ENCODE measurements at places on chromosomes 16 and 17.

DNA sequence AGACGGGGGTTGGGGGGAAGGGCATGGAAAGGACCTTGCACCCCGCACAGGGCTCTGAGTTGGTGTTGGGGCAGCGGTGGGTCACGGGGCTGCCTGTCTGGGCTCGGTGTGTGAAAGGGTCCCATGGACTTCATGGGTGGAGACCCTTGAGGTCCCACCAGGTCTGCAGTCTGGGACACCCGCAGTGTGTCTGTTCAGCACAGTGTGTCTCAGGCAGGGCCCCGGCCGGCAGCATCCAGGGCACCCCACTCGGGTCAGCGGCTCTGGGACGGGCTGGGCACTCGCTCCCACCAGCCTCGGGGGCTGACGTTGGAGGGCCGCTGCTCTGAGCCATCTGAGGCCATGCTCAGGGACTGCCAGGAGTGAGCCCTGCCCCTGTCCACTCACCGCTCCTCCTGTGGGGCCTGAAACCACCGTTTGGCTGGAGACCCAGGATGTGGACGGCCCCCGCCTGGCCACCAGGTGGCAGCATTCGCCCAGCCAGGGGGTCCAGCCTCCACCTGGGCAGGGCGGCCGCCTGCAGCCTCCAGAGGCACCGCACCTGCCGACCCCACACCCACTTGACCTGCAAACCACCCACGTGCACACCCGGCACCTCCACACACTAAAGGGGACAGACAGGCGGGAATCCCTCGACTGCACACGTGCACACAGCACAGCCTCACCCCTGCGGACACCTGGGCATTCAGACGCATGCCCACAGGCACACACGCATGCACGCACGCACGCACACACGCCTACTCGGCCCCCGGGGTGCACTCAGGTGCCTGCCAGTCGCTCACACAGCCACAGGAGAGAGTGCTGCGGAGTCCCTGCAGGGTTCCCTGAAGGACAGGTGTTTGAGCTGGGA, 10.1 kb upstream of the ZFPM1 start:
- peak; percentile 85 for DNase-seq

GRCh38 chr17:31249835-31250141, 47.3 kb downstream of the OMG start:
- DNase-seq, result no peak

DNA sequence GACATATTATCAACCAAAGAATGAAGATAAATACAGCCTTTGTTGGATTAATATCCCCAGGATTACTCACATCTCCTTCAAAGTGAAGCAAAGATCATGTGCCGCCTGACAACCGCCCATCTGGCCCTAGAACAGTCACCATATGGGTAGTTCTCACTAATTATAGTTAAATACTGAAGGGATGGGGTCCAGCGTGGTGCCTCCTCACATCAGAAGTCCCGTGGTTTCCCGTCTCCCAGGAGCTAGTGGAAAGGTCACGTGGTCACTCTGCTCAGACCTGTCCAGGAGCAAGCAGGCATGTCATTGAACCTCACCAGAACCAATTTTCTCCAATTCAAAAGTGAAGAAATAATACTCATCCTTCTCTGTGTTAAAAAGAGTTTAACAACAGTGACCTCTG, 434.5 kb downstream of the SHISA9 start:
- no peak for DNase-seq

GRCh38 chr16:20114356-20114755, 40.7 kb upstream of the GPR139 start:
- peak; percentile 73 for DNase-seq

DNA sequence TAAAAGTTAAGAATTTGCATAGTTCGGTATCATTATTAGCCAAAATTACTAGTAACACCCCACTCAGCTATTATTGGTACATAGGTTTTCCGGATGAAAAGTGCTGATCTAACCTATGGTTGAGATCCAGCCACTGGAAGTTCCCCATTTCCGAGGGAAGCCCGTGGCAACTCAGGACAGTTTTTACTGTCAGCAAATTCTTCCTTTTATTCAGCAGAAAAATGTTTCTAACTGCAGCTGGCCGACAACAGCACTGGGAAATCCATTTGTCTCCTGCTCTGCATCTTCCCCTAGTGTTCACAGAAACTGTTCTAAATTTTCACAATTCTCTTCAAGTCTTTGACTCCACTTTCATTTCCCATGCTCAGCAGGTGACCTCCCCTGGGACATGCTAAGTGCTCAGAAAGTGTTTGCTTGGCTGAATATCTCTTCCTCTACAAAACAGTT, 15.5 kb upstream of the MMD start:
- no peak for DNase-seq

- no peak for DNase-seq
These were observed 220.2 kb upstream of the CDH8 start for GRCh38 chr16:62256406-62256805.

DNA sequence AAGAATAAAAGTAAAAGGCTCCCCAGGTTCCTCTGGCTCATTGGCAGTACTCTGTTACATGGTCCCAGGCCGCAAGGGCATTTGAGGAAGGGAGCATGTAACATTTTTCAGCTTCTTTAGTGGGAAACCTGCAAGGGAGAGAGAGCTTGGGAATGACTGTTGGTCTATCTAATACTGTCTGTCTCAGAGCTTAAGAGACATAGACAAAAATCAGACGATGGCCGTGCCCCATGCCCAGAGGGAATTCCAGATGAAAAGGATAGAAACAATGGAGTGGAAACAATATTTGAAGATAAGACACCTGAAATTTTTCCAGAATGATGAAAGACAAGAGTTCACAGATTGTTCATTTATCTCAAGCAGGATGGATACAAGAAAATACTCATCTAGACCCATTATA, 48.1 kb upstream of the ADORA2B start:
- DNase-seq, result no peak

GRCh38 chr17:79374087-79374689, 236.7 kb downstream of the RBFOX3 start:
- DNase-seq, result no peak

DNA sequence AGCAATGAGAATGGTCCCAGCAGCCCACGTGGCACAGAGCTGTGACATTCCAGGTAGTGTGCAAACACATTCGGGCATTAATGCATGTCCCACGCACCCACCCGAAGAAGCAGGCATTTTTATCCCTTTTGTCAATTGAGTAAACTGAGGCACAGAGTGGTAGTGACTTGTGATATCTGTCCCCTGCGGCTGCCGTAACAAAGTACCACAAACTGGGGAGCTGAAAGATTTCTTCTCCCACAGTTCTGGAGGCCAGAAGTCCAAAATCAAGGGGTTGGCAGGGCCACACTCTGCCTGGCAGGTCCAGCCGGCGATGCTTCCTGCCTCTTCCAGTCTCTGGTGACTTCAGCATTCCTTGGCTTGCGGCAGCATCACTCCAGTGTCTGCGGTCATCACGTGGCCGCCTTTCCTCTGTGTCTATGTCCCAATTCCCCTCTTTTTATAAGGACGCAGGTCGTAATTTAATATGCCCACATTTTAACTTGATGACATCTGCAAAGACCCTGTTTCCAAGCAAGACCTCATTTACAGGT, 221.9 kb upstream of the GSE1 start:
- DNase-seq, result no peak

GRCh38 chr16:12086822-12087221, 110.3 kb downstream of the SNX29 start:
- DNase-seq, result no peak

GRCh38 chr17:35865412-35866340, 3.0 kb downstream of the HEATR9 start:
- no peak for DNase-seq

- DNase-seq, result peak; percentile 59
These were observed 8.3 kb downstream of the TAT start for GRCh38 chr16:71568551-71568950.

DNA sequence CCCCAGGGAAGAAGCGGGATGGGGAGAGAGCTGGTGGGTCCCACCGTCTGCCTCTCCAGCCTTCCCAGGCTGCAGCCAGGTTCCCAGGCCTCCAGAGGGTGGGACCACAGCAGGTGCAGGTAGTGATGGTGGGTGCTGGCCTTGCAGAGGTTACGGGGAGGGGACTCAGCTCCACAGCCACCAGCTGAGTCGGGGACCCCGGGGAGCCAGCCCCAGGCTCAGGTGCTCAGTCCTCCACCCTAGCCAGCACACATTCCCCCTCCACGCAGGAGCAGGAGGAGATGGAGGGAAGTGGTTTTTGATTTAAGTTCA, 5.0 kb downstream of the TP53I13 start:
- DNase-seq, result peak; percentile 10

DNA sequence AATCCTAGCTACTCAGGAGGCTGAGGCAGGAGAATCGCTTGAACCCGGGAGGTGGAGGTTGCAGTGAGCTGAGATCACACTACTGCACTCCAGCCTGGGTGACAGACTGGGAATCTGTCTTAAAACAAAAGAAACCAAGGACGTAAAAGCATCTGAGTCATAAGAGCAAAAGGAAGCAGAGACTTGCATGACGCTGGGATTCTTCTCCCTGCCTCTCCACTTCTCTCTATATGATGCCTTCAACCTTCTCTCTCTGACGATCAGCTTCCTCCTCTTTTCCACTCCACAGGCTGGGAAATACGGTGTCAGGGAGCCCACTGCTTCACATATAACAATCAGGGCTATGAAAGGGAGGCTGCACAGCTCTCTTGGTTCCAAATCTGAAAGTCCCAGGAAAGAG, 43.2 kb upstream of the CCL1 start:
- no peak for DNase-seq

DNA sequence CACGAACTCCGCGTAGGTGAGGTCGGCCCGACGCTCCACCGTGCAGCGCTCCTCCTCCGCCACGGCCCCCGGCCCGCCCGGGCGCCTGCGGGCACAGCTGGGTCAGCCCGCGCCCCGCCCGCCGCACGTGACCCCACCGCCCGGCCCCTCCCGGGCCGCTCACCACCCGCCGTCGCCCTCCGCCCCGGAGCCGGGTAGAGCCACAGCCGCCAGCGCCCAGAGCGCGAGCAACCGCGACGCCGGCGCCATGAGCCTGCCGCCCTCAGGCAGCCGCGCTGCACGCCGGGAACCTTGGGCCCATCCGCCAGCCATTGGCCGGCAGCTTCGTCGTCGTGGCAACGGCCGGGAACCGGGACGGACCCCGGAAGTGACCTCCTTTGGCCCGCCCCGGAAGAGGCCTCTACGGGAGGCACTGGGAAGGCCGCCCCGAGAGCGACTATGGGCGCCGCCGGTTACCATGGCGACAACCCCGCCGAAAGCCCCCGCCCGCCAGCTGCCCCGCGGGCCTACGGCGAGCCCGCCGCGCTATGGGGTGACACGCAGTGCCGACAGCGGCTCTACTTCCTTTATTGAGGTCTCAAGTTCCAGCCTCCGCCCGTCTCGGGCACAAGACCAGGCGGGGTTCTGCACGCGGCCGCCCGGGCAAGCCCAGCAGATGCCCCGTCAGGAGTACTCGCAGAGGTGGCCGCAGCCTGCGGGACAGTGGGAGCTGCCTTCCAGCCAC, at the start of gene JMJD8:
TSS of gene JMJD8 (minus strand) at position 264 of the 724 bp plus-strand sequence. CDS start at position 249, 15 bp downstream.
- peak; percentile 98 for DNase-seq
